ENCODE measurements at places on chromosomes 13 and 19.
A peak's percentile ranks its signal among the peaks of the same experiment; 100 is the strongest.

GRCh38 chr19:1399079-1399478 lies 2.3 kb downstream of the GAMT start:
- DNase-seq = no peak

GRCh38 chr13:107649079-107649478 lies 566.3 kb downstream of the LIG4 start:
- DNase-seq = no peak

DNA sequence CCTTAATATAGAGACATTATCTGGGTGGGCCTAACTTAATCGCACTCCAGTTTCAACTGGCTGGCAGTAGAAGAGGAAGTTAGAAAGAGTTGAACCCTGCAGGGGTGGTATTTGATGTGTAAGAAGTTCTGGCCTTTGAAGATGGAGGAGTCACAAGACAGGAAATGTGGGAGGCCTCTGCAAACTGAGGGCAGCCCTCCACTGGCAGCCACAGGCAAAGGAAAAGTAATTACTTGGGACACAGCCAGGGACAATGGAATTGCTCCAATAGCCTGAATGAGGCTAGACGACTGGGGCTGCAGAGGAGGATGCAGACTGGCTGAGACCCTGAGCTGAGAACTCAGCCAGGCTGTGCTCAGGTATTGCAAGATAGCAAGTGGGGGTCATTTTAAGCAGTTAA lies 703.3 kb upstream of the ARGLU1 start:
- no peak for DNase-seq

DNA sequence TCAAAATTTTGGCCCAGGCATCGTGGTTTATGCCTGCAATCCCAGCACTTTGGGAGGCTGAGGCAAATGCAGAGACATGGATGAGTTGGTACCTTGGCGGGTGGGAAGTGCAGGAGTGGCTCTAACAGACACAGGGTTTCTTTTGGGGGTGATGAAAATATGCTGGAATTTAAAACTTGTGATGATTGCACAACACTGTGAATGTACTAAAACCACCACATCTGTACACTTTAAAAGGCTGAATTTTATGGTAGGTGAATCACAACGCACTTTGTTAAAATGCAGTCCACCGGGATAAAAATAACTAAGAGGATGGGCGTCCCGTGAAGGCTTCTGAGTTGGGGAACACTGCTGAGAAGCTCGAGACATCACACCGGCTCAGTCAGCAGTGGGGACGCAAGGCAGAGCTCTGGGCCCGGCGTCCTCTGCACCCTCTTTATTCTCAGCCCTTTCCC lies 47.1 kb downstream of the MLLT1 start:
- no peak for DNase-seq

GRCh38 chr13:48901781-48902180 lies 73.9 kb upstream of the FNDC3A start:
- no peak for DNase-seq

GRCh38 chr13:44797685-44798084 lies 191.6 kb downstream of the NUFIP1 start:
- DNase-seq = no peak

- no peak for DNase-seq
Observed at GRCh38 chr19:7655581-7655980, 13.3 kb upstream of the RETN start.

- no peak for DNase-seq
Observed at GRCh38 chr13:27201661-27202060, 30.1 kb upstream of the USP12 start.

DNA sequence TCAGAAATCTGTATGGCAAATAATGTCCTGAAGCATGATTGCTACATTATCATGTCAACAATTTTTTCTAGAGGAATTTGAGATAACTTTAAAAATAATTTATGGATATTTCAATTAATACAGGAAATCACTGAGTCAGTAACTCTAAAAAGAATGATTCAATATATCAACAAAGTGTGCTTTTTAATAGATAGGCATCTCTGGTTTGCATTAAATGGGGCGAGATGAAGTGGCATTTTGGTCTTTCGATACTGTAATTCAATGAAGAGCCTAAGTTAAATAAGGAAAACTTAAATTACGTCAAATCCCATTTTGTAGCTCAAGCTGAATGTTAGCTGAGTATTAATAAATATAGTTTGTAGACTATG lies 342.8 kb downstream of the DACH1 start:
- no peak for DNase-seq

GRCh38 chr19:10262771-10263170 lies 8.1 kb upstream of the ICAM1 start:
- DNase-seq = no peak

DNA sequence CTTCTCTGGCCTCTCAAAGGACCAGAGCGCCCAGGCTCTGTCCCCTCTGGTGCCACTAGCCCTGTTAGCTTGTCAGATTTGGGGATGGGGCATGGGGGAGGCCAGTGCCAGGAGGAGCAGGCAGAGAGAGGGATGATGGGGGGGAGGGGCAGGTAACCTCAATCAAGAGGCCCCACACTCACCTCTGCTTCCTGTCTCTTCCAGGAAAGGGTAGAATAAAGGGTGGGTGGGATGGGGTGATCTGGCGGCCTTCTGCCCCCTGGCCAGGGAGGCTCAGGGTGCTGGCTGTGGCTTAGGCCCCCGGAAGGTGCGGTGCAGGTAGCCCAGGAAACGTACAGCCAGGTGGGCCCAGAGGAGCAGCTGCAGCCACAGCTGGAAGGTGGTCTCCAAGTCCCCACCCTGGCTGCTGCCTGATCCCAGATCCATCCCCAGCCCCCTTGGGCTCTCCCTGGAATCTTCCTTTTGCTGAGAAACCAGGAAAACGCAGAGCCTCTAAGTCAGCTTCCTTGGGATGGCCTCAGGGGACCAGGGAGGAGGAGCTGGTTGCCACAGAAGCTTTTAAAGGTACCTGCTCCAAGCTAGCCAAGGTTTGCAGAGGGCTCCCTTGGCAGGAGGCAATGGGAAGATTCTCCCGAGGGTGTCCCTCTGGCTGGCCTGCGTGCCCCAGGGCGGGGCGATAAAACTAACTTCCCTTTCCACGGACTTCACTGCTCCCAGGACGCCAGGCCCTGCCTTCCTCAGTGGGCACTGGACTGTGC lies 5.3 kb downstream of the PRKACA start:
- no peak for DNase-seq

DNA sequence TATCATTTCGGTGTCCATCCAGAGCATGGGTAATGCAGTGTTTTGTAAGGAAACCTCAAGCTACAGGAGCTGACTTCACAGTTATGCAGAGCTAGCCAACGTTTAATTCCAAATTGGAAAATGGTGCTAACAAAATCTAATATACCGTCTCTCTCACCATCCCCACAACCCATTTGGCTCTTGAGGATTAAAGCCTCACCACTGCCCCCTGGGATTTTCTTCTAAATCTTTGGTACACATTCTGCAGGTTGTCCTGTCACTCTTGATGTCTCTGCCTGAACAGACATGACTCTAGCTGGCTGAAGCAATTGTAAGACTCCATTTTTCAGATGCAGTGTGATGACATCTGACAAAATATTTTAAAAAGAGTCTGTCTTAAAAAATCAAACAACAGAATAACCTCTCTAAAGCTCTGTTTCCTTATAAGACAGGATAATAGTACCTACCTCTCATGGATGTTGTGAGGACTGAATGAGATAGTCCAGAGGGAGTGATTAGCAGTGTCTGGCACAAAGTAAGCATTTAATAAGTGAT lies 451.8 kb downstream of the SUCLA2 start:
- DNase-seq = no peak

DNA sequence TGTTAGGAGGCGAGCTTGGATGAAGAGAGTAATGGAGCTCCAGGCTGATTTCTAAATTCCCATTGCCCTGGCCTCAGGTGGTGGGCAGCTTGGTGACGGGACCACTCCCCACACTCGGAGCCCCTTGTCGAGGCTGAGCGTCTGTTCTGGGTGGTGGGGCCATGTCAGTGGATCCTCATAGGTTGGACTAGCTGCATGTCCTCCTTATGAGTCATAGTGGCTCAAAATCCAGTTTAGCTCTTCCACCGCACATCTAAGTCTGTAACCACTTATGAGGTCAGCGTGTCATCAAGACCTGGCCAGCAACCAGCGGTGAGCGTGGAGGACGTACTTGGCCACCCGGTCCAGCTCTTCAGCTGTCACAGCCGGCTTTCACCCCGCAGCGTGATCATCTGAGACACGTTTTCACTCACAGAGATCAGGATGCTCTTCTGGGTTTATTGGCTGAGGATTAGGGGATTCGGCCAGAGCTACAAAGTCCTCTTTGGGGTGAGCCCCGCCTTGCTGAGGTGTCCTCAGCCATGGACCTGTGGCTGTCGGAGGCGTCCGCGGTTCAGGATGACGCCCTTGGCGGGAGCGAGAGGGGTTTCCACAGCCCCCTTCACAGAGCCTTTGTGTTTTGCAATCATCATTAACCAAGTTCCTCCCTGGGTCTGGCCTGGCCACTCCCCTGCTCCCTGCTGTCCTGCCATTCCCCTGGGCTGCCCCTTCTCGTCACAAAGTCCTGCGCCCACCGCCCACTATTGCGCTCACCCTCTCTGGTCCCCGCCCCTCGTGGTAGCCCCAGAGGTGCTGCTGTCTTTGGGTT lies 41.9 kb downstream of the ADPRHL1 start:
- no peak for DNase-seq

- no peak for DNase-seq
Observed at GRCh38 chr13:49256841-49257240, 9.1 kb downstream of the CDADC1 start.

- no peak for DNase-seq
Observed at GRCh38 chr13:24854311-24854710, 90.3 kb downstream of the RNF17 start.

- no peak for DNase-seq
Observed at GRCh38 chr19:44356383-44357111, at the start of gene ZNF112. Gene ZNF112 (minus strand): TSS chr19:44356680. CDS start chr19:44340539, 16,141 bp downstream.

- no peak for DNase-seq
Observed at GRCh38 chr19:30167206-30167868, 204.8 kb upstream of the ZNF536 start.

- DNase-seq = peak; percentile 45
Observed at GRCh38 chr19:38617764-38618589, at the start of gene MAP4K1. Gene MAP4K1 (minus strand): TSS chr19:38617953. CDS start chr19:38617895, 58 bp downstream.

DNA sequence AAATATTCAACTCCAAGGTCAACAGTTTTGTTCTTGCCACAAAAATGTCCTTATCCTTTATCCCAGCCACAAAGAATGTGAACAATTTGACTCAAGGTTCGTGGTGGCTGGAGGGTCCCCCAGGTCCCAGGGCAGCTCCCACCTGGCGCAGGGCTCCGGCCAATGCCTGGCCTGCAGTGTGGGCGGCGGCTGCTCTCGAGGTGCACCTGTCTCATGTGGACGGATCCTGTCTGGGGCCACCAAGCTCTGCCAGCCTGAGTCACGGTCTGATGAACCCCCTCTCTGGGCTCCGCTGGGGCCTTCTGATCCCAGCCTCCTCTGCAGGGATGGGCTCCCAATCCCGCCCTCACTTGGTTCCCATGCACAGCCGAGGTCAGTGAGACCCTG lies 49.4 kb downstream of the GAS6 start:
- DNase-seq = no peak

GRCh38 chr13:108426893-108427292 lies 157.4 kb downstream of the TNFSF13B start:
- no peak for DNase-seq

- DNase-seq = no peak
Observed at GRCh38 chr13:114023716-114024602, 50.1 kb upstream of the C13orf46 start.

- DNase-seq = no peak
Observed at GRCh38 chr13:55432814-55433213, 1707.9 kb upstream of the PRR20A start.

GRCh38 chr13:22061371-22061805 lies 390.5 kb downstream of the FGF9 start:
- DNase-seq = peak; percentile 14

- no peak for DNase-seq
Observed at GRCh38 chr13:53301449-53301848, 272.8 kb downstream of the OLFM4 start.

- no peak for DNase-seq
Observed at GRCh38 chr13:68428292-68428691, 1198.2 kb upstream of the PCDH9 start.

GRCh38 chr19:41016488-41017071 lies 25.5 kb downstream of the CYP2B6 start:
- DNase-seq = no peak

DNA sequence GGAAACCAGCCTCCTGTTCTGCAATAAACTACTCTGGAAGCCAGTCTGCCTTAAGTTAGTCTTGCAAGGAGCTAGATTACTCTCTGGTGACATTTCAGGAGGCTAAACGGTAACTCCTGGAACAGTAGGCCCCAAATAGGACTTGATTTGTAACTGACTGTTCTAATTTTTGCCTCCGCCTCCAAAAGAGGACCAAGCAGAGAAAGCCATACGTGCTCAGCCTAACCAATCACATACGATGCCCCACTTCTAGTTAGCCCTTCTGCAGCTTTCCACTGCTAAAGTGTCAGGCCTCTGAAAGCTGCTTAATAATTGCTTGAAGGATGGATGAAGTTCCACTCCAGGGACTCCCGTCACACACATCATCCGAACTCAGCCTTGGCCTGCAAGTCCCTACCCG lies 744 bp downstream of the ZNF805 start:
- DNase-seq = no peak

DNA sequence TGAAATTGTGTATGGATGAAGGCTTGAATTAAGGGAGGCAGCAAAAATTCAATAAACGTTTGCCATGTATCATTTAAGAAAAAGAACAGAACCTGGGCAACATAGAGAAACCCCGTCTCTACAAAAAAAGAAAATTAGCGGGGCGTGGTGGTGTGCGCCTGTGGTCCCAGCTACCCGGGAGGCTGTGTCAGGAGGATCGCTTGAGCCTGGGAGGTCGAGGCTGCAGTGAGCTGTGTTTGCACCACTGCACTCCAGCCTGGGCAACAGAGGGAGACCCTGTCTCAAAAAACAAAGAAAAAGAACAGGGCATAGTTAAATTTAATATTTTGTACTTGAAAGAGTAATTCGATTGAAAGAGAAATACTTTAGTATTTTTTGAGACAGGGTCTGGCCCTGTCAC lies 1.4 kb downstream of the UBA2 start:
- no peak for DNase-seq

DNA sequence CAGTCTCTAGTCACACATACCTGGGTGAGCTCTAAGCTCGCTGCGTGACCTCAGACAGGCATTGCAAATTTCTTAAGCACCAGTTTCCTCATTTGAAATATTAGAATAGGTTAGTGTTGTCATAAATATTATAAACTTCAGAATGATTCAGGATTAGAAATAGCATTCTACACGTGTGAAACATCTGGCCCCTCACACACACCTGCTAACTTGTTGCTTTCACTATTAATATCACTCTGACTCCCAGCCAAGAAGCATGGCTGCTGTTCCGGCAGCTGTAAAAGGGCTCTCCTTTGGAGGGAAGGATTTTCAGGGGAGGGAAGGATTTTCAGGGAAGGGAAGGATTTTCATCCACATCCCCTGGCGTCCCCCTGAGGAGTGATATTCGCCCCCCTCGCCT lies 161.3 kb upstream of the GPR12 start:
- no peak for DNase-seq

- DNase-seq = peak; percentile 33
Observed at GRCh38 chr13:29923554-29924481, 73.4 kb upstream of the UBL3 start.

DNA sequence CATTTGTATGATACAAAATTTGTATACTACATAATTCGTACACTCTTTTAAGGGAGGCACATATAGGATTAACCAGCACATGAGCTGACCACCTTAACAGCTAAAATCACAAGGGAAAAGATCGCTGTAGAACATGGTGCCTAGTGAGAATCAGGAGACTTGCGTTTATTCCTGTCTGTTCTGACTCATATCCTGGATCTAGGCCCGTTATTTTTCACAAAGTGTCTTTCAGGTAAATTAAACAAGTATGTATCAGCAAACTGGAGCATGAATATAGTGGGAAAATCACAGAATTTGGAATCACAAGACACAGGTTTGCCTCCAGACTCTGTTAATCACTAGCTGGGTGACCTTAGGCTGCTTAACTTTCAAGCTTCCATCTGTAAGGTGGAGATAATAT lies 47.5 kb upstream of the ESD start:
- no peak for DNase-seq

All from activated CD4-positive, alpha-beta T cell treated with anti-CD3 and anti-CD28 coated beads for 1 hour (primary cell).